ENCODE measurements at places on chromosomes 11 and 22. TPM values are rescaled to one million over a fixed set of nuclear protein-coding genes. Genes with fewer than 3 reads are reported as not detected.

The MAPK8IP1 gene
- total RNA-seq: 8.5 TPM

The NLRP6 gene
- not detected for total RNA-seq

The ACR gene
- not detected for total RNA-seq

DNA sequence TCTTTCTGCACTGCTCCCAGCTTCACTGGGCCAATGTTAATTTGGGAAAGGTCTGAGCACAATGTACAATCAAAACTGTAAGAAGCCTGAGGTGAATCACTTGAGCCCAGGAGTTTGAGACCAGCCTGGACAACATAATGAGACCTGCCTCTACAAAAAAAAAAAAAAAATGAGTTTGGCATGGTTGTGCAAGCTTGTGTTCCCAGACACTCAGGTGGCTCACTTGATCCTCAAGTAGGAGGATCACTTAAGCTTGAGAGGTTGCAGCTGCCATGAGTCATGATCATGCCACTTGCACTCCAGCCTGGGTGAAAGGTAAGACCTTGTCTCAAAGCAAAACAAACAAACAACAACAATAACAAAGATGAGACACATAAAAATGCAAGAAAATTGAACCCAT, 38.6 kb upstream of the SC5D start:
- DNase-seq: no peak

- DNase-seq: peak; percentile 84
Measured at GRCh38 chr22:19984201-19984753, 32.3 kb downstream of the ARVCF start.

- peak; percentile 79 for DNase-seq
Measured at GRCh38 chr11:119615003-119615881, 113.8 kb downstream of the NECTIN1 start.

DNA sequence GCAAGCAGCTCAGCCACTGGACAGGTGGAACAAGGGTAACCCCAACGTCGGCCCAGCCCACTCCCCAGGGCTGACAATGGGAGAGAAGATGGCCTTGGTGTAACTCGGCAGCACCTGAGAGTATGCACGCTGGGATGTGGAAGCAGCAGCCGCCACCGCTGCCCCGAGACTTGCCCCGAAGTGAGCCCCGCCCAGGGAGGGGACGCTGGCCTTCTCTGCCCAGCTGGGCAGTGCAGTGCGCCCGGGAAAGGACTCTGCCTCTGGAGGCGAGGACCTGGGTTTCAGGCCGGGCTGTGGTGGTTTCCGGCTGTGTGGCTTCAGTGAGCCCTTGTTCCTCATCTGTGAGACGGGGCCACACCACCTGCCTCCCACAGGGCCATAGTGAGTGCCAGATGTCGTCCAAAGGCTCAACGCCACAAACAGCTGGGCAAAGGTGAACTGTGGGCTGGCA, 8.6 kb upstream of the POLDIP3 start:
- DNase-seq: no peak

DNA sequence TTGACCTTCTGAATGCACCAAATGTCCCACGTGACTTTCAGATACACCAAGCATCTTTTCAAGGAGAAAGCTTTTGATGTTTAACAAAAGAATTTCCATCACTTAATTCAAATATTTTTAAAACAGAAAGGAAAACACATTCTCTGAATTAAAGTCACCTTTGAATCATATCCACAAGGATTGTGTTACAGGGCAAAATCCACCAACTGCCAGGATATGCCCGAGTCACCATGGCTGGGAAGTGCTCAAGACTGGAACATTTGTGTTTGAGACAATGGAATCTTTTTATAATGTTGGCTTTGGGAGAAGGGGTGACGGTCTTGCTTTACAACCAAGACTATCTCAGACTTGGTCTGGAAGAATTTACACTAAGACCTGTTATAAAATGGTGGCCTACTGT, 40.8 kb downstream of the BID start:
- DNase-seq: peak; percentile 30

All from Daoy (cell line).